Urinary bladder (tissue), 4 donors: ENCODE measurements at places on chromosomes 3 and 15. TPM values are rescaled to one million over a fixed set of nuclear protein-coding genes. Genes with fewer than 3 reads are reported as not detected.

SPATA12 gene
- total RNA-seq = not detected

TM6SF1 gene
- total RNA-seq = 5.7 TPM

TMCO5A gene
- total RNA-seq = not detected

LRRFIP2 gene
- total RNA-seq = 51.0 TPM

LPCAT4 gene
- total RNA-seq = 12.2 TPM

ATP13A5 gene
- total RNA-seq = not detected

ZCWPW2 gene
- total RNA-seq = 4.6 TPM

LRTM1 gene
- total RNA-seq = 13.4 TPM

SLC28A2 gene
- not detected for total RNA-seq

ZIC1 gene
- not detected for total RNA-seq

SCG5 gene
- 14.9 TPM for total RNA-seq

WWTR1 gene
- 136 TPM for total RNA-seq

CHDH gene
- 0.58 TPM for total RNA-seq

CRABP1 gene
- 5.9 TPM for total RNA-seq
